ENCODE measurements at places on chromosomes 5 and 9. TPM values are rescaled to one million over a fixed set of nuclear protein-coding genes. Genes with fewer than 3 reads are reported as not detected.

LRRC19 gene
- not detected for total RNA-seq

ELOVL7 gene
- 6.9 TPM for total RNA-seq

OR13D1 gene
- total RNA-seq: not detected

SEMA5A gene
- total RNA-seq: 47.5 TPM

VLDLR gene
- 26.1 TPM for total RNA-seq

LIFR gene
- total RNA-seq: 107 TPM

FLT4 gene
- total RNA-seq: 2.5 TPM

MRPL41 gene
- 26.8 TPM for total RNA-seq

LHX6 gene
- 22.1 TPM for total RNA-seq

IL4 gene
- total RNA-seq: not detected

LCNL1 gene
- 1.2 TPM for total RNA-seq

PHF24 gene
- 45.2 TPM for total RNA-seq

FOXD4L5 gene
- total RNA-seq: 0.46 TPM

MYOT gene
- total RNA-seq: 1.8 TPM

WASHC1 gene
- 6.2 TPM for total RNA-seq

MEIKIN gene
- 0.46 TPM for total RNA-seq

CHSY3 gene
- total RNA-seq: 18.9 TPM

HMCN2 gene
- 0.46 TPM for total RNA-seq

DNAI1 gene
- total RNA-seq: 4.4 TPM

ACOT12 gene
- 5.1 TPM for total RNA-seq

ANKHD1 gene
- 88.6 TPM for total RNA-seq

PDLIM4 gene
- 6.2 TPM for total RNA-seq

DEPDC1B gene
- 8.1 TPM for total RNA-seq

KLF9 gene
- total RNA-seq: 6.9 TPM

SPATA31A3 gene
- total RNA-seq: not detected

ORM2 gene
- total RNA-seq: not detected

GARIN3 gene
- total RNA-seq: not detected

GZMA gene
- total RNA-seq: not detected

IFNA21 gene
- total RNA-seq: not detected

All from diencephalon (tissue), 1 donor.